ENCODE measurements at places on chromosomes 1 and 21.

- DNase-seq, result no peak
These were observed 2.4 kb downstream of the BTG2 start for GRCh38 chr1:203307641-203308126.

GRCh38 chr1:209266590-209267205, 316.8 kb upstream of the CAMK1G start:
- DNase-seq, result no peak

- DNase-seq, result no peak
These were observed 41.8 kb upstream of the PWP2 start for GRCh38 chr21:44065428-44065827.

GRCh38 chr1:1899266-1899966, 8.5 kb upstream of the GNB1 start:
- no peak for DNase-seq

DNA sequence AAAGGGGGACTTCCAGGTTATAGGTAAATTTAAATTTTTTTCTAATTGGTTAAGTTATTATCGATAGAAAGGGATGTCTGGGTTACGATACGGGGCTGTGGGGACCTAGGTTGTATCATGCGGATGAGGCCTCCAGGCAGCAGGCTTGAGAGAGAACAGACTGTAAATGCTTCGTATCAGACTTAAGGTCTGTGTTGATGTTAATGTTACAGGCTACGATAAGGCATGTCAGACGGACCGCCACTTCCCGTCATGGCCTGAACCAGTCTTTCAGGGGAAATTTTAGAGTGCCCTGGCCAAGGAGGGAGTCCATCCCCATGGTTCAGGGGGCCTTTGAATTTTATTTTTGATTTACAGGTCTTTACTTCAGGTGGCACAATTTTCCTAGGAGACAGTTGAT, 16.7 kb downstream of the ABCG1 start:
- DNase-seq, result no peak

GRCh38 chr1:241630476-241630875, 9.7 kb downstream of the CHML start:
- no peak for DNase-seq

DNA sequence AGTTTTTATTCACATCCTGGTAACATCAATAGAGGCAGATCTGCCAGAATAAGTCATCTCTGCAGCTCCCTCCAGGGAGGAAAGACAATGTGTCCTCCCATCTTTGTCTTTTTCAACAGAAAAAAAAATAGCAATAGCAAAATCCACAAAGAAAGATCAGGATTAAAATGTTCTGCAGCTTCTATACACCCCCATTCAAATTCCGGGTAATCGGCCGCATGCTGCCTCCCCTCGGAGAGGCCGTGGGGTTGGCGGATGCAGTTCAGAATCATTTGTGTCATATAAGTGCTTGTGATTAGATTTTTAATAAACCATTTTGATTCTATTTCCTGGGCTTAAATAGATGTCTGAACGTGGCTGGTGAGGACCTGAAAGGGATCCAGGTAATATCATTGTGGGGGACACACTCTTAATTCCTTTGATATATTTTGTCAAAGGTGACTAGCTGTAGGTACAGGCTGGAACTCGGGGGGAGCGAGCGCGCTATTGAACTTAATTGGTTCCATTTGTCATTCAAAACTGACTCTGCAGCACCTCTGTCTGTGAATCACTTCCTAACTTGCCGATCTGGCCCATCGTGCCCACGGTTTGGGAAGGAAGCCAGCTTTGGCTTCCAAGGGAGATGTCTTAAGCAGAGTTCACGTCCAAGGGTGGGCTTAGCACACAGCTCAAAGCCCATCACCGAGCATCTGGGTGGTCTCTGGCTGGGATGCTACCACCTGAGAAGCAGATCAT, 85.6 kb upstream of the ARHGEF16 start:
- DNase-seq, result no peak

- no peak for DNase-seq
These were observed 12.5 kb downstream of the CDC7 start for GRCh38 chr1:91513160-91513559.

DNA sequence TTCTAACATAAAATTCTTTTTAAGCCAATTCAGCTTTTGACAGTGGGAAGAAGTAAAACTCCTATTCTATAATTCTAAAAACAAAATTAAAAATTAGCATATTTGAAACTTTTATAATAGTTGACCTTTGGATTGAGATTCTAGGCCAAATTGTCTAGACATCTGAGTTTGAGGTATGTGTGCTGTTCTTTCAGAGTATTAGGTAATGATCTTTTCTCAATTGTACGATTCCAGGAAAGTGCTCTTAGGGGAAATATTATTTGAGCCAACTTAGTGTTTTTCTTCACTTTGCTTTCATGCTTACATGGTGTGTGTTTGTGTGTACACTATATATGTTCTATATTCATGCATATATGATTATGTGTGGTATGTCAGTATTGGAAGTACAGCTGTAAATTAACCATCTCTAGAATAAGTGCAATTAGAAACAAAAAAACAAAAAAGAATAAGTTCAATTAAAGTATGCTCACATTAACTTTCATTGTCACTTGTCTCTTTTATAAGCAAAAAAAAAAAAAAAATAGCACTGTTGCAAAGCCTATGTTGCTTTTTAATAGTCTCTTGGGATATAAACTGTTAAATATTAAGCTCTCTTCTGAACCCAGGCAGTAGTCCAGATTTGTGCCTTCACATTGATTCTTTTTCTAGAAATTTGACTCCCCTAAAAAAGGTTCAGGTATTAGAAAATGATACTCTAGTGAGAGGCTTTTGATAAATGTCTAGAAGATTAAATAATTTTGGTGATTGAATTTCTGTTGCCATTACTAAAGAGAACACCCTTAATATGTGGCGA, 132.2 kb downstream of the ATP5PO start:
- no peak for DNase-seq

DNA sequence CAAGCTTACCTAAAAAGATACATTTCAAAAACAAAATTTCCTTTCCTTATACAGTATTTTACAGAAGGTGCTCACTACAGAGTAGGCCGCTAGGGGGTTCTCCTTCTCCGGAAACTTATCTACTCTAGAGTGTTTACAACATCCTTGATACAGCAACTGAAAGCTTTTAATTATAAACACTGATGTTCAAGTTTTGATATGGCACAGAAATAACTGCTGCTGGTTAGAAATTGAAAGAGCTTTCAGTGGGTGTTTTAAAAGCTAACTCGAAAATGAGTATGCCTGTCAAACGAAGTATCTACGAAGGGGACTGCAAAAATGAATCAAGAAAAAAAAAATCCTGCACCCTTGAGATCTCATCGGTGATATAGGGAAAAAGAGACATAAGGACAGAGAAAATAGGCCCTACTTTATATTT, 1.0 kb downstream of the YOD1 start:
- DNase-seq, result no peak

DNA sequence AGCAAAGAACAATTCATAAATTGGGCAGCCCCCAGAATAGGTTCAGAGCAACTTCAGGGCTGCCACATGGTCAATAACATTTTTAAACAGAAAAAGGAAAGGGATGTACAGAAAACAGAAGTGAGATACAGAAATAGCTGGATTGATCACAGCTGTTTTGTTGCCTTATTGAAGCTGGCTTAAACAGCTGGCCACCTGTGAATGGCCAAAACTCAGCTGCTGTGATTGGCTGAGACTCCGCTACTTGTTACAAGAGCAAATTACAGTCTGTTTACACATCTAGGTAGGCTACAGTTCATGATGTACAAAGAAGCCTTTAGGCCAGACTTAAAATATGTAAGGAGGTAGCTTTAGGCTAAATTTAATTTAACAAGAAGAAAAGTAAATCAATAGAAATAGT, 11.6 kb upstream of the IFNAR1 start:
- DNase-seq, result no peak

GRCh38 chr1:55896210-55896609, 681.0 kb upstream of the USP24 start:
- no peak for DNase-seq

- DNase-seq, result peak; percentile 79
These were observed 61.9 kb downstream of the WNT9A start for GRCh38 chr1:227885648-227886502.

GRCh38 chr1:212401838-212402582, 12.7 kb downstream of the PACC1 start:
- DNase-seq, result peak; percentile 8

DNA sequence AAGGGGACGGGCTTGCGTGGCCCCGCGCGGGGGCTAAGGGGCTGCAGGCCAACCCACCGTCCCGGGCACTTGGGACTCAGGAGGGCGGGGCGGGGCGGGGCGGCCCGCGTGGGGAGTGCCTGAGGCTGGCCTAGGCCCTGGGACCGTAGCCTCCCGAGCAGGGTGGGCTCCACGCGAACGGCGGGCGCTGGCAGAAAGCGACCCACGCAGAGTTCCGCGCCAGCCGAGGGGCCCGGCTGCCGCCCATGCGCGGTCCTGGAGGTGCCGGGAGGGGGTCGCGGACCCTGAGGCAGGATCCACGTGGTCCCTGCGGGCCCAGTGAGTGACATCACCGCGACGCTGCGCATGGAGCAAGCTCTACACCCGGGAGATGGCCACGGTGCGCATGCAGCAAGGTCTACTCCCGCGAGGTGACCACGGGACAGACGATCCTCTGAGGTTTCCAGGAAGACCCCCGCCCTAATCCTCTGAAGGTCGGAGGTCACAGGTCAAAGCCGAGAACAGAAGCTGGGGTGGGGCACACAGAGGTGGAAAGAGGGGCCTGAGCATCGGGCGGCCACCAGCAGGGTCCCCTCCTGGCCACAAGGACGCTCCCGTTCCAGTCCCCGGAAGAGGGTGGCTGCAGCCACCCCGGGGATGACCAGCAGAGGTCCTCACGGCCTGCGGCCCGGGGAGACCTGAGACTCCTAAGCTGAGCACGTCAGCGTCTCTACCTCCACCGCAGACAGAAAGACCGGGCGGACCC, 13.5 kb upstream of the SLC19A1 start:
- no peak for DNase-seq

GRCh38 chr1:86324130-86324822, 71.8 kb downstream of the ODF2L start:
- DNase-seq, result no peak

DNA sequence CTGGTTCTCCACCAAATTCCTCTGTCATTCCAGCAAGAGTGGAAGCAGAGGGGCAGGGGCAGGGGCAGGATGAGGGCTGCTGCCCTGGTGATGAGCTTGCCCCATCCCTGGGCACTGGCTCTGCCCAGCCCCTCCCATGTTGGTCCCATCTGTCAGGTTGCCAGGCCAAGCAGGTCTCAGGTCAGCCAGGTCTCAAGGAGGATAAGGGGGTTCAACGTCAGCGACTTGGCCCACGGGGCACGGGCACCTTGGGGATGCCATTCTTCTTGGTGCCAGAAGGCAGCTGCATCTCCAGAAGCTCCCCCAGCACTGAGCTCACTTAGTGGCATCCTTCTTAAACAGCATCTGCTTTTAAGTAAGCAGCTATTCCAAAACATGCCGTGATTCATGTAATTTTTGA, 133.1 kb downstream of the AJAP1 start:
- no peak for DNase-seq

- DNase-seq, result no peak
These were observed at the start of gene ECE1 for GRCh38 chr1:21289700-21290545. Gene ECE1, minus strand, starts transcription at chr1:21290463. Its CDS starts 49 bp downstream, at chr1:21290414.

- DNase-seq, result no peak
These were observed 67.7 kb downstream of the SDCCAG8 start for GRCh38 chr1:243323491-243323890.

DNA sequence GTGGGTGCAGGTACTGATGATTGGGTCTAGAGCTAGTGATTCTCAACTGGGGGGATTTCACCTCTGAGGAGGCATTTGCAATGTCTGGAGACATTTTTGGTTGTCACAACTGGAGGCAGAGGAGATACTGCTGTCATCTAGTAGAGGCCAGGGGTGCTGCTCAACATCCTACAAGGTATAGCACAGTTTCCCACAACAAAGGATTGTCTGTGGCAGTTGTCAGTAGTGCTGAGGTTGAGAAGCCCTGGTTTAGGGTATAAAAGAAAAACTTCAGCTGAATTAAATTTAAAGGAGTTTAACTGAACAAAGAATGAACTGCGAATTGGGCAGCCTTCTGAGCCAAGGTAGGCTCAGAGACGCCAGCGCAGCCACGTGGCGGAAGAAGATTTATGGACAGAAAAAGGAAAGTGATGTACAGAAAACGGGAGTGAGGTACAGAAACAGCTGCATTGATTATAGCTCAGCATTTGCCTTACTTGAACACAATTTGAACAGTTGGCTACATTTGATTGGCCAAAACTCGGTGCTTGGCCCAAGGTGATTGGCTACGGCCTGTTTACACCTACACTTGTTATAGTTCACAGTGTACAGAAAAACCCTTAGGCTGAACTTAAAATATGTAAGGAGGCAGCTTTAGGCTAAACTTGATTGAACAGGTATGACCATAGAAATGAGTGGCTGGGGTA, 40.4 kb downstream of the MPZL1 start:
- DNase-seq, result no peak

DNA sequence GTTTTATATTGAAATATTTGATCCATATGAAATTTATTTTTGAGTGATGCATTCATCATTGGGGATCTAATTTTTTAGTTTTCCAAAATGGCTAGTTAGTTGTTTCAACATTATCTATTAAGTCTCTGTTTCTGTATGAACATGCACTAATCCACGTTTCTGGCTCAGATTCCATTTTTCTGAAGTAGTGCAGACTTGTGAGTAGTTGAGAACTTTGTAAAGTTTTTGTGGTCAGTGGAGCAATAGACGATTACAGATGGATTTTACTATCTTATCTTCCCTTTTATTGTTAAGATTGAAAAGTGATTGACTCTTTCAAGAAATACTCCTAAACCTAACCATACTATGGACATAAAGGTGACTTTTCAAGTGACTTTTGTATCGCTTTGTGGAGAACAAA, 16.7 kb downstream of the SOAT1 start:
- DNase-seq, result no peak

DNA sequence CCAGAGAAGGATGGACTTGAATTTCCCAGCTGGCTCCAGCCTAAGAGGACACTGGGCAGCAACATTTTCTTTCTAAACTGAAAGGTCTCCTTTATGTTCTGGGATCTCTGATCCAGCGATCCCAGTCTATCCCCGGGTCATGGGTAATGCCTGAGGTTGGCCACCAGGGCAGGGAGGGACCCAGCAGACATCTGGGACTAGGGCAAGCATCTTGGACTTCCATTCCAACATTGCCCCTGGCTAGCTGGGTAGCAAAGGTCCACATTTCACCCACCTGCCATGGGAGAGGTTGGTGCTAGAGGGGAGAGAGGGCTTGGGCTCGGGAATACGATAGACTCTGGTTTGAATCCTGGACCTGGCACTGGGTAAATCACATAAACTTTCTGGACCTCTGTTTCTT, 84.6 kb downstream of the LRRN2 start:
- DNase-seq, result no peak
